ENCODE measurements at places on chromosomes 5 and 9.

DNA sequence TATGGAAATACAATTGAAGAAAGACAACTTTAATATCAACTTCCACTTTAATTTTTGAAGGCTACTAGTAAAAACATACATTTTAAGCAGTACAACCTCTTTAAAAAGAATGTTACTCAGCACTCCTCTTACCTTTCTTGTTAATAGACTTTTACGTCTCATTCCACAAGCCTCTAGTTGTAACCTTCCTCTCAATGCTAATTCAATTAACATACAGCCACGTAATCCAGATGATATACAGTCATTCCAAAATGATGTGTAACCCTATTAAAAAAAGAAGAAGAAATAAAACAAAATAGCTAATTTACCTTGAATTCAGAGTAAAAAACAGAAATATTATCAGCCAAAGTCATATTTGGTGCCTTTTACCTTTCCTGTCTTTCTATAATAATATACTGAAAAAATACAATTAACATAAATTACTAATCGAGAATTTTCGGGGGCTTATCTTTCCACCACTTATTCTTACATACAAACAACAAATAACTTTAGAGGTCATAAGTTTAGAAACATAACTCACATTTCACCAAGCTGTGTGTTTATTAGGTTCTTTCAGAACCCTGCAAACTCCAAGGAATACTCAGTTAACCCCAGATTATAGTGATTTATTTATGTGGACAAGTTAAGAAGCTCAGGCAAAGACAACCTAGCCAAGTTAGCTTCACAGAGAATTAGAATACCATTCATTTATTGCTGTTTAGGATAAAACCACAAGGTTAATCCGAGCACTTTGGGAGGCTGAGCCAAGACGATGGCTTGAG, 30.3 kb downstream of the GOLPH3 start:
- DNase-seq, result no peak

DNA sequence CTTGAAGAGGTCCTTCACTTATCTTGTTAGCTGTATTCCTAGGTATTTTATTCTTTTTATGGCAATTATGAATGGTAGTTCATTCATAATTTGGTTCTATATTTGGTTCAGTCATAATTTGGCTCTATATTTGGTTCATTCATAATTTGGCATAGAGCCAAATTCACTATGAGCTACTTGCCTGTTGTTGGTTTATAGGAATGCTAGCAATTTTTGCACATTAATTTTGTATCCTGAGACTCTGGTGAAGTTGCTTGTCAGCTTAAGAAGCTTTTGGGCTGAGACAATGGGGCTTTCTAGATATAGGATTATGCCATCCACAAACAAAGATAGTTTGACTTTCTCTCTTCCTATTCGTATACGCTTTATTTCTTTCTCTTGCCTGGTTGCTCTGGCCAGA, 142.2 kb downstream of the PLCXD3 start:
- DNase-seq, result no peak

- no peak for DNase-seq
Observed at GRCh38 chr9:4292781-4293180, 7.1 kb downstream of the GLIS3 start.

- peak; percentile 65 for DNase-seq
Observed at GRCh38 chr5:138438724-138439476, at the start of gene REEP2. REEP2 (plus strand) TSS chr5:138439057; CDS start chr5:138439209, 152 bp downstream.

- DNase-seq, result peak; percentile 65
Observed at GRCh38 chr5:174045470-174046025, at the start of gene NSG2. NSG2 (plus strand) TSS chr5:174045706; CDS start chr5:174046756, 1,050 bp downstream.

DNA sequence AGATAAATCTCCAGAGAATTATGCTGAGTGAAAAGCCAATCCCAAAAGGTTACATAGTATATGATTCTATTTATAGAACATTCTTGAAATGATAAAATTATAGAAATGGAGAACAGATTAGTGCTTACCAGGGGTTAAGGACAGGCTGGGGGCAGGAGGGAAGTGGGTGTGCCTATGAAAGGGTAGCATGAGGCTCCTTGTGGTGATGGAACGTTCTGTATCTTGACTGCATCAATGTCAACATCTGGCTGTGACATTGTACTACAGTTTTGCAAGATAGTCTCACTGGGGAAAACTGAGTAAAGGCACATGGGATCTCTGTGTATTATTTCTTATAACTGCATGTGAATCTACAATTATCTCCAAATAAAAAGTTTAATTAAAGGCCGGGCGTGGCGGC, 22.3 kb downstream of the ORM2 start:
- no peak for DNase-seq

GRCh38 chr5:163094492-163095180, 342.8 kb upstream of the CCNG1 start:
- DNase-seq, result no peak

GRCh38 chr5:139414581-139415130, 10.8 kb upstream of the SPATA24 start:
- no peak for DNase-seq

GRCh38 chr5:71821029-71821428, 102.0 kb downstream of the CARTPT start:
- no peak for DNase-seq

DNA sequence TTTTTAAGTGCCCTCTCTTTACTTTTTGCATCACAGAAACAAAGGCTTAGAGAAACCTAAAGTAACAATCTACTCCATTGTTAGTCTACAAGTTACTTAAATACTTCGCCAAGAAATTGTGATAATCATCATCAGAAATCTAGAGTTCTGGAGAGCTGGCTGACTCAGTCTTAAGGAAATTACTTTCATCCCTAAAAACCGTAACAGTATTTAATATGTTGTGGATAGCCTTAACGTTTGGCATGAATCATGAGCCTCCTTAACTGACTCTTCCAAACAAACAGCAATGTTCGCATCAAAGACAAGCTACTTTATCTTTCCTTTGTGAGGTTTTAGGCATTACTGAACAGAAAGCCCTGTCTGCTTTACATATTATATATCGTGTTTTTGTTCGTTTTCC, 128.7 kb downstream of the NIPBL start:
- no peak for DNase-seq

DNA sequence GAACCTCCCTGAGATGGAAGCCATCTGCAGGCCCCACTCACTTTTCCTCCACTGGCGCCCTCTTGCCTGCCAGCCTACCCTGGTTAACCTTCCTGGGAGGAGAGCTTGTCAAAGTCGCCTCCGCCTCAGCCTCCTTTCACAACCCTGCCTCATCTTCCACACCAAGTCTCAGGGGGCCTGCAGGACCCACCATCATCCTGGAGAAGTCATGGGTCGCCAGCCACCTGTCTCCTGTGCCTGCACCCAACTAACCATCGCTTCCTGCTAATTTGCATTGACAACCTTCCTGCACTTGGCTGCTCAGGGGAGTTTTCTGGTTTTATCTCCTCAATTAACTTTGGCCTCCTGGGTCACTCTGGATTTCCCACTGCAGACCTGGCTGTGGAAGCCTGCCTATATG, 52.8 kb upstream of the GRHPR start:
- no peak for DNase-seq

DNA sequence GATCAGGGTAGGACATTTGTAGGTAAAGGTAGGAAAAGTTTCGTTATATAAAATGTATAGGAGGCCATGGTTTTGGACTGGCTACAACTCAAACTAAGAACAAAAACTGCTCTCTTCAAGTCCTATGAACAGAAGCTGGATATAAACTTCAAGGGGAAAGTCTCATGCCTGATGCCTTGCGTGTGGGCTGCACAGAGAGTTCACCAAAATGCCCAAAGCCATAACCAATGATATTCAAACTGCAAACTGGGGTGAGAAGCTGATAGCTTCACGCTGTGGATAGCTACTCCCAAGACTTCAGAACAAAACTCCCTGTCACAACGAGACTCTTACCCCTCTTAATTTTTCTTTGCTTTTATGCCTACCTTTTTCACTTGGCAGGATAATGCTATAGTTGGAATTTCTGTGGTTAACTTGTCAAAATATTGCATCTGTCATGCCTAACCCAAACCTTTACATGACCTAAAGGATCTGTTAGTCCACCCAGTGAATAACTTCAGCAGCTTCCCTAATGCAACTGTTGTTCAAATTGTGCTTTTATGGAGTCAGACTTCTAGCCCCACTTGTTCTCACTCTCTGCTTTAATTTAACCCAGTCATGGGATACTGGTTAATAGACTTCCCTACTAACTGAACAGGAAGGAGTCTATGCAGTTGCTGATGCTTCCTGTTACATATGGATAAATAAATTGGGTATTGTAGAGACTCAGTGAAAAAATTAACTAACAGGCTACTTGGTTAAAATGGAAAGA, 71.9 kb downstream of the SFXN1 start:
- no peak for DNase-seq

GRCh38 chr5:172660974-172661373, 19.9 kb downstream of the NEURL1B start:
- DNase-seq, result no peak

- DNase-seq, result no peak
Observed at GRCh38 chr5:72204946-72205345, 97.7 kb downstream of the MAP1B start.

DNA sequence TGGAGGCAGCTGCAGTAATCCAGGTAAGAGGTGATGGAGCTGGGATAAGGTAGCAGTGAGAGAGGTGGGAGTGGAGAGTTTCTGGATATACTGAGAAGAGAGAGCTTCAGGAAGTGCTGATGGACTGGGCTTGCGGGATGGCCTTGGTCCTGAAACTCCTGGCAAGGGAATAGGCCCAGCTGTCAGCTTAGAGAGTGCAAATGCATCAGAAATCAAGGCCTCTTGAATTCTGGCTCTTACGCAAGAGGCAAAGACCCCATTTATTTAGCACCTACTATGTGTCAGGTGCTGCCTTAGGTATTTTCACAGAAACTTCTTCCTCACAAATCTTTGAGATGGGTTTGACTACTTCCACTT, 227.2 kb upstream of the MAP3K1 start:
- DNase-seq, result no peak

GRCh38 chr5:179362355-179362754, 17.1 kb upstream of the ADAMTS2 start:
- no peak for DNase-seq

- DNase-seq, result no peak
Observed at GRCh38 chr9:83379045-83379444, 159.2 kb downstream of the FRMD3 start.

- DNase-seq, result no peak
Observed at GRCh38 chr5:148394587-148395019, 10.8 kb downstream of the FBXO38 start.

- no peak for DNase-seq
Observed at GRCh38 chr5:172243302-172243701, 40.3 kb downstream of the UBTD2 start.

- no peak for DNase-seq
Observed at GRCh38 chr9:128972956-128973355, 25.5 kb downstream of the NUP188 start.

GRCh38 chr5:96629774-96630173, 32.4 kb upstream of the CAST start:
- no peak for DNase-seq

GRCh38 chr5:123814801-123815470, 303.0 kb downstream of the CSNK1G3 start:
- DNase-seq, result no peak

GRCh38 chr5:92337772-92338234, 954.7 kb upstream of the ARRDC3 start:
- no peak for DNase-seq

GRCh38 chr9:19162956-19163355, 35.7 kb upstream of the PLIN2 start:
- no peak for DNase-seq

DNA sequence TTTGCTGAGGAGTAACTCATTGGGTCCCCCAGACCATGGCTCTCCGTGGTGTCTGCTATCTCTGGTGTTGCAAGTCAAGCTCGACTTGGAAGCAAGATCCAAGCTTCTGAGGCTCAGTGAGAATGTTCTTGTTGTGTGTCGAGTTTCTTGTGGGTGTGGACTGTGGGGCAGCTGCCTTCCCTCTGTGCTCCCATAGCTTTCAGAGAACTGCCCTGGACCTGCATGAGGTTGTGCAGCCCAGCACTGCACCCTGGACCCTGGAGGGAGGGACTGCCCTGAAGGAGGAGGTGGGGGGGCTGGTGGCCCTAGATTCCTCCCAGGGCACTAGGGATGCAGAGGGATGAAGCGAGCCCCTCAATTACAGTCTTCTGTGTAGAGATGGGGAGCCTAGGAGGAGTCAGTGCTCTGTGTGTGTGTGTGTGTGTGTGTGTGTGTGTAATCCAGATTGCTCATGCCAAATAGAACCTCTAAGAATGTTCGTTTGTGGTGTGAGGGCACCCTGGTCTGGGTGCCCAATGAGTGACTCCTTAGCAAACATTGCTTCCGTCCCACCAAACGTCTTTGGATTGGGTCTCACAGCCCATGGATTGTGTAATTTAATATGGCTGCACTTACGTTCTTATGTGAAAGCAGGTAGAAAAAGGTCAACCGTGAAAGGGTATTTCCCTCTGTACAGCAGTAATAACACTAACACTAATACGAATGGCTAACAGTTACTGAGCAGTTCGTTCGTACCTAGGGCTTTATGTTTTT, 143.3 kb upstream of the LMX1B start:
- no peak for DNase-seq

DNA sequence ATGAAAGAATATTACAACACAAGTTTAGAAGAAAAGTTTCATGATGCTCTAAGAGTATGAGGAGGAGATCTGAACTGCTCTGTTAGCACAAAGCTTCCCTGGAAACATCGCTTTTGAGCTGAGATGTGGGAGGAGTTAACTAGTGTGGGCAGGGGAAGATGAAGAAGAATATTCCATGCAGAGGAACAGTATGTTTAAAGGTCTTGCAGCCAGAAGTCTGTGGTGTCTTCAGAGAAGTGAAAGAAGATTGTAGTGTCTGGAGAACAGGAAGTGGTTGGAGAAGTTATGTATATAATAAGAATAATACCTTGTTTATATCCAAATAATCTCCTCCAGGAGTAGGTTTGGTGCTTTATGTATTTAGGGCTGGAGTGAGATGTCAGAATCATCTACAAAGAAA, 406.7 kb downstream of the MAN2A1 start:
- DNase-seq, result no peak

- DNase-seq, result no peak
Observed at GRCh38 chr5:75046366-75047142, 5.8 kb downstream of the GCNT4 start.

GRCh38 chr5:14322437-14323187, 179.5 kb downstream of the TRIO start:
- DNase-seq, result no peak

- DNase-seq, result peak; percentile 68
Observed at GRCh38 chr5:149434162-149435014, 55.3 kb upstream of the IL17B start.

GRCh38 chr5:80987078-80987766, 27.1 kb downstream of the RASGRF2 start:
- no peak for DNase-seq

- DNase-seq, result no peak
Observed at GRCh38 chr5:141411575-141411974, 1.2 kb upstream of the PCDHGA10 start.
